Stimulated activated CD8-positive, alpha-beta memory T cell treated with anti-CD3 and anti-CD28 coated beads, Interleukin-2, amount 100 ng/mL, for 1 hour (primary cell): ENCODE measurements at places on chromosomes 12 and 14.

- DNase-seq: no peak
Measured at GRCh38 chr14:54253195-54253947, 143.4 kb upstream of the CDKN3 start.

DNA sequence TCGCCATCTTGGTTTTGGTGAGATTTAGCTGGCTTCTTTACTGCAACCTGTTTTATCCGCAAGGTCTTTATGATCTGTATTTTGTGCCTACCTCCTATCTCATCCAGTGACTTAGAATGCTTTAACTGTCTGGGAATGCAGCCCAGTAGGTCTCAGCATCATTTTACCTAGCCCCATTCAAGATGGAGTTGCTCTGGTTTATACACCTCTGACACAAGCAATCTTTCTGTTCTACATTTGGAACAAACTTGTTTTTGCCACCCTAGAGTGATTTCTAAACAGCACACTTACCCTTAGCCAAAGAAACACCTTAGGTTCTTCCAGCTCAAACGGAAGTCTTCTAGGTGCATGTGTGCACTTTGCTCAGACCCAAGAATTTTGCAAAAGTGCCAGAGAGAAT is 122.3 kb downstream of the CCDC60 start:
- DNase-seq: no peak

GRCh38 chr12:105444653-105445102 is 114.2 kb downstream of the C12orf75 start:
- DNase-seq: no peak

- DNase-seq: no peak
Measured at GRCh38 chr14:68166731-68167382, 347.3 kb downstream of the RAD51B start.

- no peak for DNase-seq
Measured at GRCh38 chr14:32332415-32333316, 3.6 kb downstream of the AKAP6 start.

GRCh38 chr14:75634848-75635247 is 25.8 kb downstream of the ERG28 start:
- DNase-seq: no peak

DNA sequence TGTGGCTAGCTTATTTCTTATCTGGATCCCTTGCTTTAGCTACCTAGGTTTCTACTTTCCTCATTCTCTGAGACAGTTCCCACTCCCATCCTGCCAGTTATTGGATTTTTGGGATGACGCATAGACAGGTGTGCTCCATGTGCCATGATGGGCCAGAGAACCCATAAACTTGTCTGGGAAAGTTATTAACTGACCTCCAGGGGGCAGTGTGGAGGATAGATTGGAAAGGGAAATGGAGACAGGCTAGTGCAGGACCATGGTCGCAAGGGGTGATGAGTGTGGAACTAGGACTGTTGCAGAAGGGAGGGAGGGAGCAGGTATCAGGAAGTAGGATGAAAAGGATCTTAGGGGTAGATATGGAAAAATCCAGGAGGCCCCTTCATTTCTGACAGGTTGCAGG is 80.3 kb downstream of the ESRRB start:
- no peak for DNase-seq

DNA sequence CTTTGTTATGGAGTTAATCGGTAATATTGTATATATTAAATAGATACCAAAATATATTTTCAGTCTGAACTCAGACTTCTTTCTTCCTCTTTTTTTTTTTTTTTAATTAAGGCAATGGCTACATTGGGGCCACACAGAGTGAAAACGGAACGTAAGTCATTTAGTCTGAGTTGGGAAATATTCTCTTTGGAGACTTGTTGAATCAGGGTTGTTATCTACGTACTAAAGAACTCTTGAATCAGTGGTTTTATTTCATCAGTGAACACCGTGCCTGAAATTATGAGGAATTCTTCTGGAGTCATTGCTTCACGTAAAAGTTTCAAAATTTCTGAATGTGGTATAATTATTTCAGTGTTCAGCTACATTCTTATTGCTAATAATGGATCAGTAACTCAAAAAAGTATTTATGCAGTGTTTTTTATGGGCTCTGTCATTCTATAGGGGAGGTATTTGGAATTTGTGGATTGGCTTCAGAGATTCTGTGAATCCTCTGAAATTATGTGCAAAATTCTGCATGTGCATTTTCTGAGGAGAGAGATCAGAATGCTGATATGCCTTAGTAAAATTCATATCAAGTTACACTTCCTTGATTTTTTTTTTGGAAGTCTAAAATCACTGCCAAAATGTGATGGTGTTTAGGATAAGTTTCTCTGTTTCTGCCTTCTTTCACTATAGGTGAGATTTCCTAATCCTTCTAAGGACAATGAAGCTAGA is 39.6 kb downstream of the BRMS1L start:
- no peak for DNase-seq

DNA sequence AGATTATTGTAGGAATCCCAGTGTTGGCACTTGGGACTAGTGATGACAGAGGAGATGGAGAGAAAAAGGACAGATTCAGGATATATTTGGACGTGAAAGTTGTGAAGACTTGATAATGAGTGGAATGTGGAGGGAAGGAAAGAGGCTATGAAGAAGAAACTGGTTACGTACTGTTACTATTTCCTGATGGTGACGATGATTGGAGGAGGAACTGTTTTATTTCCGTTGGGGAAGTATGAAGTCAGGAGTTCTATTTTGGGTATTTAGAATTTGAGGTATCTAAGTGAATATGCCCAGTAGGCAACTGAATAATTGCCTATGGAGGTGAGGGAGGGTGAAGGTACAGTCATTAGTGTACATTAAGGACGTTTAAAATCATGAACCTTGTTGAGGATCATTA is 207.2 kb downstream of the TMTC2 start:
- no peak for DNase-seq

DNA sequence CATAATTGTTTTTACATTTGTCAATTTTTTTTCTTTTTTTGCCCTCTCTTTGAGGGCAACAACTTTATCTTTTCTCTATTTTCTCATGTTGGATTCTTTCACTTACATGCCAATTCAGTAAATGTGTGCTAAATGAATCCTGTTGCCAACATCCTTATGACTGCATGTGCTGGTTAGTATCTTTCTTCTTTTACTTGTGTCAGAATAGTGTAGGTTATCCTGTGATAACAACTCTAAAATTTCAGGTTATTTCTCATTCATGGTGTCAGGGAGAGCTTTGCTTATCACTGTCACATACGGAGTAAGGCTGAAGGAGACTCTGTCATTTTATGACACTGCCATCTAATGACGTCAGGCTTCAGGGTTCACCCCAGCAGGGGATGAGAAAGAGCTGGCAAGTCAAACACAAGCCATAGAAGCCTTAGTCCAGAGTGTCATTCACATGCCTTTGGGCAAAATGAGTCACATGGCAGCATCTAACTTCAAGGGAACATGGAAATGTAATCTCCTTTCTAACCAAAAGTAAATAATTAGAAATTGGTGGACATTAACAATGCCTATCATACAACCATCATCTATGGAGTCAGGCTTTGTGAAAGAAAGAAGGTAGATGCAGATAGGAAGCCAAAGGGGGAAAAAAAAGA is 242.5 kb upstream of the ATP2B1 start:
- DNase-seq: no peak

- no peak for DNase-seq
Measured at GRCh38 chr12:55684761-55685370, 22.8 kb downstream of the ITGA7 start.

DNA sequence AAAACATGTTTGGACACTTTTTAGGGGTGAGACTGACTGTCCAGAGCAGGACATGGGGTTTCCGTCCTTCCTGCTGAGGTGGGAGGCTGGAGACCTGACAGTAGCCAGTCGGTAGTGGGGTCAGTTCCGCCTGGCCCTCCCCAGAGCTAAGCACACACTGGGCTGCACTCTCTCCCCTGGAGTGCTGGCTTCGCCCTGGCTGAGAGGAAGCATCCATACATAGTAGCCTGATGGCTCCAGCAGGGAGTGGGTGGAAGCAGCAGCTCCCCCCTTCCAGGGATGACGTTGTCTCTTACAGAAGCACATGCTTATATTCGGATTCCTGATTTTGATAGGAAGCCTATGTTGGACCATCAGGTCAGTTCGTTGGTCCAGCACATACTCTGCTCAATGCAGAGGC is 40.4 kb downstream of the SFSWAP start:
- no peak for DNase-seq

- DNase-seq: no peak
Measured at GRCh38 chr14:102901633-102902032, 20.8 kb upstream of the AMN start.

DNA sequence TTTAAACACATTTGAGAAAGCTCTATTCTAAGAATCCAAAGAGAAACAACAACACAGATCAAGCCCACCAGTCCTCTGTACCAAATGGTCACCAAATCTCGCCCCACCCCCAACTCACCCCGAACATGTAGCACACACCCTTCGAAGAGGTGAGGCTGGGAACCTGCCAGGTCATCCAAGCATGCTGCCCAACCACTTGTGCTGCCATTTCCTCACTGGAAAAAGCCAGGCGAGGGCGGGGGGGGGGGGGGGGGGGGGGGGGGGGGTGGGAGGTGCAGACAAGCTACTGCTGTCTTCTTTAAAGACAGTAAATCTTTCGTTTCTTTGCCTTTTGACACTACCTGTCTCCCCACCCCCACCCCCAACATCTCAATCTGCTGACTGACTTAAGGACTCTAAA is 59.9 kb downstream of the SETD3 start:
- no peak for DNase-seq

DNA sequence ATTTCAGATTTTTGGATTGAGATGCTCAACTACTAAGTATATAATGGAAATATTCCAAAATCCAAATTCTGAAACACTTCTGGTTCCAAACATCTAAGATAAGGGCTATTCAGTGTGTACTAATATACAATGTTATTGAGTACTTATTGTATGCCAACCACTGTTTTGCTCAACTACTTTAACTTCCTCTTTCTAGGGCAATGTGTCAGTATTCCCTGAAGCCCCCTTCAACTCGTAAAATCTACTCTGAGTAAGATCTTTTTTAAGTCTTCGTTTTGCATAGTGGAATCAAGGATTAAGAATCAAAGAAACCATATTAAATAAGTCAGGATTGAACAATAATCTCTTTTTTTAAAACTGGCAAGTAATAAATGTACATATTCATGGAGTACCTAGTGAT is 45.5 kb downstream of the SPATA7 start:
- no peak for DNase-seq

DNA sequence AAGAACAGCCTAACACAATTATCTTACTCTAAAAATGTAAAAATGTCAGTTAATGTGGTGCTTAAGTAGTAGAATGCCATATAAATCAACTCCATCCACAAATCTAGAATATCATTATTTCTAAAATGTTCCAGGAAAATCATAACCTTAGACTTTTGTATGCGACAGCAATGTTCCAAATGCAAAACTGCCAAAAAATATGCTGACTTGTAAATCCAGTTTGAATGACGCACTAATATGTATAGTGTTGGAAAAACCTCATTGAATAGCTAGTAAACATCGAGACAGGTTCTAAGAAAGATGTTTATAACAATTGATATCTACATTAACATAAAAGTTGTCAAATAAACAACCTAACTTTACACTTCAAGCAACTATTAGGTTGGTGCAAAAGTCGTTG is 469.1 kb upstream of the PRICKLE1 start:
- DNase-seq: no peak

- DNase-seq: no peak
Measured at GRCh38 chr14:79351011-79351410, 860.3 kb downstream of the DIO2 start.

GRCh38 chr12:123134271-123134671 is 16.6 kb downstream of the PITPNM2 start:
- DNase-seq: no peak

- DNase-seq: no peak
Measured at GRCh38 chr14:101362529-101363260, 198.6 kb upstream of the DIO3 start.

DNA sequence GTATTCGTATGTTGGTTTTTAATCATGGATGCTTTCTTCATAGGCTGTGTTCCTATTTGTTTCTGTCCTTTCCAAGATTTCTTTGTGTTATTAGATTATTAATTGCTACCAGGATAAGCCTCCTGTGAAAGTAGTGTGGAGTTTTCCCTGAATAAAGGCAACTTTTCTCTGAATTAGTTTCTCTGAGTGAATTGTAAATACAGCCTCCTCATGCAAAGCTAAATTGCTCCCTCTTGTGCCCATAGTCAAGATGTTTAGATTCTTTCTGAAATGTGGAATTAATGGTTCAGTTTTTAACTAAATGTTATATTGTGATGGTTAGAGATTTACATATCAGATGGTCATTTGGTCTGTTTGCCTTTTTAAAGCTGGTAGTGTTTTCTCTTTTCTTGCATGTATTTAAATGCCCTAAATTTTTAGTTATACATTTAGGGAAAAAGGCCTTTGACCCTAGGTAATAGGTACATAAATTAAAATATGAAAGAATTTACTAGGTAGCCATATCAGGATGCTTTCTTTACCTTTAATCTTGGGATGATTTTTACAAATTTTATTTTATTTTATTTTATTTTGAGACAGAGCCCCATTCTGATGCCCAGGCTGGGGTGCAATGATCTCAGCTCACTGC is 8.9 kb downstream of the APAF1 start:
- no peak for DNase-seq

DNA sequence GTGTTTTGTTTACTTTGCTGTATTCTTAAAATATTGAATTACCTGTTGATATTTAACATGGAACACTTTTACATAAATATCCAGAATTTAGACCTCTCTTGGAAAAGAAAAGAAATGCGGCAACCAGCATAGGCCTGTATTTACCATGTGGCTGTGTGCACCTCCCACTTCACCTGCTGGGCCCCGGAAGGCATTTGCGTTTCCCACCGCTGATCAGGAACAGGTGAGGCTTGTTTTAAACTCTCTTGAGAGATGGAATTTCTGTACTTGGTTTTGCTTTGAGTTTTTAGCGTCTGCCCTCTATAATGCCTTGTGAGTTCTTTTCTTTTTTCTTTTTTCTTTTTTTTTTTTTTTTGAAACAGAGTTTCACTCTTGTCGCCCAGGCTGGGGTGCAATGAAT is 124.2 kb downstream of the GLT1D1 start:
- DNase-seq: no peak

- DNase-seq: no peak
Measured at GRCh38 chr12:2891240-2892053, 756 bp downstream of the TULP3 start.

DNA sequence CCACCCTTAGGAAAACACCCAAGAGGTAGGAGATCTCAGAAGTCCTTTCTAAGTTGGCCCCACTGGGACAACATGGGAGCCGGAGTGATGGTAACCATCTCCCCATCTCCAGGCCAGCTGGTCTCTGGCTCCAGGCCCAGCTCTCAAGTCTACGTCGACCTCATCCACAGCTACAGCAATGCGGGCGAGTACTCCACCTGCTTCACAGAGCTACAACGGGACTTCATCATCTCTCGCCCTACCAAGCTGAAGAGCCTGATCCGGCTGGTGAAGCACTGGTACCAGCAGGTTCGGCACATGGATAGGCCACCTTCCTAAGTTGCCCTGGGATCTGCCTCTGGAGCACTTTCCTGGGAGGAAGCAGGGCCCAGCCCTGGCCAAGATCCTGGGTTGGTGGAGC is 11.0 kb upstream of the OAS2 start:
- DNase-seq: no peak

- DNase-seq: no peak
Measured at GRCh38 chr14:65840786-65841185, 428.3 kb downstream of the FUT8 start.

GRCh38 chr12:99544457-99544856 is 103.1 kb upstream of the GARIN6 start:
- DNase-seq: no peak

- DNase-seq: no peak
Measured at GRCh38 chr14:70641548-70642302, at the start of gene TTC9. Gene TTC9, plus strand, starts transcription at chr14:70641916. Its CDS starts 214 bp downstream, at chr14:70642130.

GRCh38 chr14:47044841-47045240 is 393.3 kb upstream of the RPL10L start:
- no peak for DNase-seq
